Stimulated activated CD4-positive, alpha-beta T cell treated with anti-CD3 and anti-CD28 coated beads, Interleukin-4, amount 100 ng/mL, for 4 hours (primary cell): ENCODE measurements at places on chromosomes 16 and 17.
A peak's percentile ranks its signal among the peaks of the same experiment; 100 is the strongest.

DNA sequence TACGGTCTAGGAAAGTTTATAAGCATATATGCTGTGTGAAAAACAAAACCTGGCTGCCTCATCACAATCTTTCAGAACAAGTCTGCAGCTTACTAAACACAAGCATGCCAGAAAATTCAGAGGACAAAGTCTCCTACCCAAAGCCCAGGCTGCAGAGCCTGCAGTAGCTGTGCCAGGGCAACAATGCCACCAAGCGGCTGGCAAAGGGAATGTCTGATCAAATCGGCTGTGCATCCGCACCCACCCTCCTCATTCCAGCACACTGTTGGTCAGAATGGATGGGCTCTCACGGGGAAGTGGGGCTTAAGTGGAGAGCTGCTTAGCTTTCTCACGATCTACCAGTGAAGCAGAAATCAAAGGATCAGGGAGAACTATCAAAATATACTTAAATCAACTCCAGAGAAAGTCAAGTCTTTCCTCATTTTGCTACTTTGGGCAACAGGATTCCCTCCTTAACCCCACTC is 73.5 kb downstream of the CYTH1 start:
- DNase-seq: peak; percentile 54

- DNase-seq: no peak
These were observed 845.2 kb downstream of the CDH11 start for GRCh38 chr16:64276646-64277045.

- DNase-seq: no peak
These were observed 4.4 kb upstream of the CD300H start for GRCh38 chr17:74571621-74572270.

DNA sequence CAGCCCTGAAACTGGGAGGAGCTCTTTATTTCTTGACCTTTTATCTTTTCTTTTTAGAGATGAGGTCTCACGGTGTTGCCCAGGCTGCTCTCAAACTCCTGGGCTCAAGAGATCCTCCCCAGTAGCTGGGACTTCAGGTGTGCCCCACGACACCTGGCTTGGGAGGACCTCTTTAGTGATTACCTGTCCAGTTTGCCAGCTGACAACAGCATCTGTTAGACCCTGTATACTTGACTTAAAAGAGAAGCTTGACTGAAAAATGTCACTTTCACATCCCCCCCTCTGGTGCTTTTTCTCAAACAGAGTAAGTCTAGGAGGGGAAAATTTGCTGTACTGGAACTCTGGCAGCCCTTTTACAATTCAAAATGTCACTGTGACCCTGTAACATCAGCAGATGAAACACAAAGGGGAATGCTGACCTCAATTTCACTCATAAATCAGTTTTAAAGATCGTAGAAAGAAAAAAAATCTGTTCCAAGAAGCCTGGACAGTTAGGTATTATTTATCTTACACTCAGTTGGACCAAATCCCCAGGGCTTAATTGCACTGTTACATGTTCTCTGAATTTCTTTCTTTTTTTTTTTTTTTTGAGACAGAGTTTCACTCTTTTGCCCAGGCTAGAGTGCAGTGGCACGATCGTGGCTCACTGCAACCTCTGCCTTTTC is 1.8 kb upstream of the ERN1 start:
- no peak for DNase-seq

DNA sequence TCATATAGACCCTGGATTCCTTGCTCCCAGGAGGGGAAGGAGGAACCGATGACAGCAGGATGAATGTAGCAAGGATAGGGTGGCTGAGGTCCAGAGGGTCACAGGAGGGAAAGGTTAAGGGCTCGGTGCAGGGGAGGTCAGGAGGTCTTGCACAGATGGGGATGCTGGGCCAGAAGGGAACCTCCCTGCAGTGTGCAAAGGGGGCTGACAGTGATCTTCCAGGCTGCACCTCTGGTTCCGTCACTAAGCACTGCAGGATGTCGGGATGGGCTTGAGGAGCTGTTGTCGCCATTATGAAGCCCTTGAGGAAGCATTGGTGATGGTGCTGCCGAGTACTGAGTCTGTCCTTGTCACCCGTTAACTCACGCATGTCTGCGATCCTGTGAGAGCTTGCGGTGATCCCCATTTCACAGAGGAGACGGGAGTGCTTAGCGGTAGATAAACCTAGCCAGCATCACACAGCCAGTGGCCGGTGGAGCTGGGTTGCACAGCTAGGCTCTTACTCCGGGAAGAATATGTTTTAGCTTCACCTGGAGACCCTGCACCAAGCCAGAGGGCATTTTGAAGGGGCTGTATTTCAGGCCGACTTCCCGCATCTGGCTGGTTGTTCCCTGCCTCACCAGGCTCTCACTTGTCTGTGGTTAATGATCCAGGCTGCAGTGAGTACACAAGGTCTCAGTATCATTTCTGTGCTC is 120.4 kb downstream of the SNX29 start:
- no peak for DNase-seq

GRCh38 chr17:12064395-12064794 is 43.7 kb downstream of the MAP2K4 start:
- DNase-seq: no peak

DNA sequence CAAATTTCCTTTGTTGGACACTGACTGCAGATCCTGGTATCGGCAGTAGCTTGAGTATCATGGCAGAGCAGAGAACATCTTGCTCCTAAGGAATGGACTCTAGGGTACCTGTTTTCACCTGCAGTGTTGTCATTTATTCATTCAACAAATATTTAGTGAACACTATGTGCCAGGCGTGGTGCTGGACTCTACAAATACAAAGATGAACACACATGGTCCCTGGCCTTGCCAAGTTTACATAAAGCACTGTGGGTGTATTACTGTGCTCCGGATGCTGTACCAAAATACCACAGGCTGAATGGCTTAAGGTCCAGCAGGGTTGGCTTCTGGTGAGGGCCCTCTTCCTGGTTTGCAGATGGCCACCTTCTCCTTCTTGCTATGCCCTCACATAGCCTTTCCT is 14.2 kb upstream of the CCR7 start:
- no peak for DNase-seq

DNA sequence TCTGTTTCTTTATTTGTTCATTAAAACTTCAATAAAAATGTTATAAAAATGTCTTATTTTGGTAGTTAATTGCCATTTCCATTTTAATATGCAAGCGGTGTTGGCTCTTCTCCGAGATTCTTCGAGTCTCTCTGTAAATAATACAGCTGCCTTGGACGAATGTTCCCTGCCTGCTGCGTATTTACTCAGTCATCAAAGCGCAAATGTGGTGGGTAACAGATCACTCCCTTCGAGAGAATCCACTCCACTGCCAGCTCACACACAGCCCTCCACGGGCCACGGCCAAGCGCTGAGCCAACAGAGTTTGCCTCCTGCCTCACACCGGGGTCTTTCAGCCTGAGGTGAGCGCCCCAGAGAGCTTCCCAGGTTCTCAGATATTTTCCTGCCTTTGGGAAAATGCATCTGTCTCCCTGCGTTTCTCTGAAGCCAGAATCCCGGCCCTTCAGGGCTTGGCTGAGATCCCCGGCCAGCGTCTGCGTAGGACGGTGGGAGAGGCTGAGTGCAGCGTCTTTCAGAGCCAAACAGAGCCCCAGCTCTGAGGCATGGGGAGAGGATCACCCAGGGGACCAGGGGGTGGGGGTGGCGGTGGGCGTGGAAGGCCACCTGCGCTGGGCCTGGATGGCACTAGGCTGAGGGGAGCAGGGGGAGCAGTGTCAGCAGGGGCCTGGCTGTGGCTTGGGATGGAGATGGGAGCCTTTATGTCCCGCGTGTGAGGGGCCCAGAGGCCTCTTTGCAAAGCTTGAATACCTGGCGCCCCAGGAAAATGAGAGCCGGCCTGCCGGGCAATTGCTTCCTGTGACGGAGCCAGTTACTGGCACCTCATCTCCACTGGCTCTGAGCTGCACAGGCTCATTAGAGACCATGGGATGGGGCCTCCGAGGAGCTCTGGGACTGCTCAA is 248.7 kb downstream of the RBFOX3 start:
- no peak for DNase-seq
